Mucosa of gallbladder (tissue), 1 donor: ENCODE measurements at places on chromosomes 4 and X. TPM values are rescaled to one million over a fixed set of nuclear protein-coding genes. Genes with fewer than 3 reads are reported as not detected.

DNA sequence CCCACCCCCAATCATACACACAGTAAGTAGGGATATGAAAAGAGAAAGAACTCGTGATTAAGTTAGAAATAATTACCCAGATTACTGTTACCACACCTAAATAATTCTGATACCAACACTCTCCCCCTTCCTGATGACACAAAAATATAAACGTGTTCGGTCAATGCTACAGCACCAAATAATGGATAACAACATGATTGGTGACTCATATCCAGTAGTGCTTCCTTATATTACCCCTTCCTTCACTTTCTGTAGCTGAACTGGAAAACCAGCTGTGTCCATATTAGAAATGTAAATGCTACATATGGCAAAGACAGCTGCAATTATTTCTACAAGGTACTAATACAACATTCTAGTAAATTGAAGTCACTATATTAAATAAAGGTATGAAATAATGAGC lies 20.8 kb downstream of the EIF4E start:
- DNase-seq: no peak

- no peak for DNase-seq
These were observed 58.6 kb upstream of the GK2 start for GRCh38 chr4:79466621-79467020.

DNA sequence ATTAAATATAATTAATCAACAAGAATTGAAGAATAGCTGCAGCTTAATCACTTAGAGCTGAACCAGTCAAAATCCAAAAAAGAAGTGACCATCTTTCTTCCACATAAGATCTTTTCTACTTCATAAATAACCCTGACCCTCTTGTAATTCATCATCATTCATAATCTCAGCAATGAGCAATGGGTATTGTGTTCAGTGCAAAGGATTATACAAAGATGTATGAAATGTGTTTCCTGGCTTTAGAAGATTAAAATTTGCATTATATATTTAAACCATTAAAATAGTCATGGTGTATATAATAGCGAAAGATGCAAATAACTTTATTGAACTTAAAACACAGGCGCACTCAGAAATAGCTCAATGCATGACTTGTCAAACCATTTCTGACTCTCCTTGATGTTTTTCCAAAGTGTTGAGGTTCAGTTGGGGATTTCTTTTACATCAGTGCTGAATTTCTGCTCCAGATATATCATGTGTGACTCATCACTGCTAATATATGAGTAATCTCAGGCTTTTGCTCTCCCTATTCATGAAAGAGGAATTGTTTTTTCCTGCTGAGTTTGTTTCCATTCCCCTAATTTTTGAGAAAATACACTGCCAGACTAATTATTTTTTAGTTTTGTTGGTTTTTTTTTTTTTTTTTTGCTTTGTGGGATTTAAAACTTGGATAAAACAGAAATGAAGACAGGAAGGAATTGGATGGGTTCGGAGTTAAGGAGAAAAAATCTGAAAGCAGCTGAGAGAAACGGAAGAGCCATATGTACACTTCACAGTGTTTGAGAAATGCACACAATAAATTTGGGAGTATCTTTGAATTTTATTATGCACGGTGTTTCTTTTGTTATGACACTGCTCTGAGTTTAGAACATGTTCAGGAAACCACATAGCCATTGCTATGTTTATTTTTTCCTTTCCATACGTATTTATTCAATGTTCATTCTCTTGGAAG lies 290.1 kb upstream of the PCDH7 start:
- DNase-seq: no peak

Gene DMP1
- not detected for total RNA-seq

- no peak for DNase-seq
These were observed 57.6 kb upstream of the ADRA2C start for GRCh38 chr4:3708611-3709010.

DNA sequence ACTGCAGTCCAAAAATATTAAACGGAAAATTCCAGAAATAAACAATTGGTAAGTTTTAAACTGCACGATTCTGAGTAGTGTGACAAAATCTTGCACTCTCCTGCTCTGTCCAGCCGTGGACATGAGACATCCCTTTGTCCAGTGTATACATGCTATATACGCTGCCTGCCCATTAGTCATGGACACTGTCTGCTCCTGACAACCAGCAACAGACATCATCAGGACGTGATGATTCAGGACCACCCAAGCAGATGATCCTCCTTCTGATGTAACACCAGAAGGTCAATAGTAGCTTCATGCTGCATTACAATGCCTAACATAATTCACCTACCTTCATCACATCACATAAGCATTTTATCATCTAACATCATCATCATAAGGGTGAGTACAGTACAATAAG lies 36.3 kb downstream of the ATRX start:
- DNase-seq: no peak

DNA sequence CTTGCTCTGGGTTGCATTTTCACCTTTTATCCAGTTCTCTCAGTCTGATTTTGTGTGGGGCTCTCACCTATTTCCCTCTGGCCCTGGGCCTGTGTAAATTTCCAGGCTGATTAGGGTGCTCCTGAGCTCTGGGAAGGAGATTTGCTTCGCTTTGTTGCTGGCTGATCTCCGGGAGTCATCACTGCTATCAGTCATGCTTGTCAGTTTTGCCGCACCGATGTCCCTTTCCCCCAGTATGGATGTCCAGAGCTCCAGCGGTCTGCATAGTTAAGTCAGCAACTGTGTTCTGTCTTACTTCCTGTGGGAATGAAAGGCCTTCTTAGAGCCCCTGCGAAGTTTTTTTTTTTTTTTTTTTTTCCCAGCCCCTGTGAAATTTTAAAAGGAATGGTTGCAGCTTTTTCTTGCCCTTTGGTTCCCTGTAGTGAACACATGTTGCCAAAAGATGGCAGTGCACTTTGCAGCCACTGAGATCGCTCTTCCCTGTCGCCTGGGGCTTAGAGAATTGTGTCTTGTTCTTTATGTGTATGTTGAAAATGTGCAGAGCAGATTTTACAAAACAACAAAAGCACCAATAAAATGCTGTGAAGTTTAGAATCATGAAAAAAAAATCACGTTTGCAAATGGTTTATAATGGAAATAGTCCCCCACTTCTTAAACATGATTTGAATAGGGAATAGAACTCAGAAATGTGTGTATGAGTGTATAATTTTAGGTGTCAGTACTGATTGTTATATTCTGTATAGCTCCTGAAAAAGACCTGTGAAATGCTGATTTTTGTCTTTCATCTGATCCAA lies 109.1 kb upstream of the SLC4A4 start:
- peak; percentile 28 for DNase-seq

Gene MID1
- 30.6 TPM for total RNA-seq

- no peak for DNase-seq
These were observed 44.2 kb downstream of the JAKMIP1 start for GRCh38 chr4:6155996-6156750.

DNA sequence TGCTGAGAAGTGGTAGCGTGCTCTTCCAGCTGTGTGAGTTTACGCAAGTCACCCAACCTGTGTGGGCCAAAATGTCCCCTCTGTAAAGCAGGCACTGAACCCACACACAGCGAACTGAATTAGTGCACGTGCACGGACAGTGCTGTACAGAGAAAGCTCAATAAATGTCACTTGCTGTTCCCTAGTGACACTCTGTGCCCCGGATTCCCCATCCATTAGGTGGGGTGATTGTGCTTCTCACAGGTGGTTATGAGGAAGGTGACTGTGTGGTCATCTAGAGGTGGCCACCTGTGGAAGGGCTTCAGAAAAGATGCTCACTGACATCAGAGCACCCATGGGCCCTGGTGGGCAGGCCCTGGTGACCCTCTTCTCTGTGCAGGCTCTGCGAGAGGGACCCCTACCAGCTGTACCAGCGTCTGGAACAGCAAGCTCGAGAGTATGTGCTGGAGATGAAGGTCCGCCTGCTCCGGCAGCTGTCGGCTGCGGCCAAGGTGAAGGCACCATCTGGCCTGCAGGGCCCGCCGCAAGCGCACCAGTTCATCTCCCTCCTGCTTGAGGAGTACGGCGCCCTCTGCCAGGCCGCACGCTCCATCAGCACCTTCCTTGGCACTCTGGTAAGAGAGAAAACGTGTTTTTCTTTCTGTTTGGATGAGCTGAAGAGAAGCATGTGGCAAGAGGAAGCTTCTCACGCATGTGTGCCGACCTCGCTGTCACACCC lies 94.3 kb downstream of the FAM193A start:
- no peak for DNase-seq
